T1000 (cell line): ENCODE measurements at places on chromosomes 2 and 18.

DNA sequence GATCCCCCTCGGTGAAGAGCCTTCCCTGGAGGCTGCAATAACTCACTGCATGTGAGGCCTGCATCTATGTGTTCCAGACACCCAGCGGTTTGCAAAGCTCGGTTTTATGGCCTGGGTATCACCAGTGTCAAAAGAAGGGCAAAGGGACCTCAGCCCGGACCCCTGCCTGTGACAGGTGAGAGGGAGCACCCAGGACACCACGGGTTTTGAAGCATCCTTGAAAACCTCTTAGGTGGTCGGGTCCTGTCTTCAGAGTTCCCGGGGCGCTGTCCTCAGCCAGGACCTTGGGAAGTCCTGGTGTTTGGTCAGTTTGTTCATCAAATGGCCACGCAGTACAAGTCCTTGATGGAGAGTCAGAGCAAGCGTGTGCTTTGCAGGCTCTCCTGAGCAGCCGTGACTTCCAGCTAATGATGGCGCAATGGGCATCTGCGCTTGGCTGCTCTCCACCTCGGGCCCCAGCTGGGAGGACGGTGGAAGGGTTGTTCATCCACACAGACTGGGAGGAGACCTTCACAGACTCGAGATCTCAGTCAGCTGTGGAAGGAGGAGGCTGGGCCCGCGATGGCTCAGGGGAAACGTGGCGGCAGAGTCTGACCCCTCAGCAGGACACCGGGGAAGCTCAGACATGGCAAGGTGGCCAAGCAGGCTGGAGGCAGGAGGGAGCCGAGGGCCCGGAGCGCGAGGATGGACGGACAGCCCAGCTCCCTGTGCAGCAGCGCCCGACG is 113.1 kb upstream of the GPC1 start:
- no peak for DNase-seq

DNA sequence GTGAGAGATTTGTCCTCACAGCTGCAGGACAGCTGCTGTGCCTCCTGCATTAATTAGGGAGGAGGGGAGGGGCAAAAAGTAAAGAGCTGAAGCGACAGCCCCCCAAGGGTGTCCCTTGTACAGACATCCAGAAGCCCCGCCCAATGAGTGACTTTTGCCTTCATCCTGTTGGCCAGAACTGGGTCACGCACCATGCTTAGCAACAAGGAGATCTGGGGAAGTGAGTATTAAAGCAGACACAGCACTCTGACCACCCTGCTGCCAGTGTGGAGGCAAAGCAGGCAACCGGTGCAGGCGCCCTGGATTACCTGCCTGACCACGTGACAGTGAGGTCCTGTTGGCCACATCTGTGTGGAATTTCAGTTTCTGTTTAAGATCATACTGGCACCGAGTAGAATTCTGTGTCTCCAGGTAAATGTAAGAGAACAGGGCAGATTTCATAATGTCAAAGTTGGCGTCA is 21.5 kb upstream of the BIN1 start:
- DNase-seq: no peak

DNA sequence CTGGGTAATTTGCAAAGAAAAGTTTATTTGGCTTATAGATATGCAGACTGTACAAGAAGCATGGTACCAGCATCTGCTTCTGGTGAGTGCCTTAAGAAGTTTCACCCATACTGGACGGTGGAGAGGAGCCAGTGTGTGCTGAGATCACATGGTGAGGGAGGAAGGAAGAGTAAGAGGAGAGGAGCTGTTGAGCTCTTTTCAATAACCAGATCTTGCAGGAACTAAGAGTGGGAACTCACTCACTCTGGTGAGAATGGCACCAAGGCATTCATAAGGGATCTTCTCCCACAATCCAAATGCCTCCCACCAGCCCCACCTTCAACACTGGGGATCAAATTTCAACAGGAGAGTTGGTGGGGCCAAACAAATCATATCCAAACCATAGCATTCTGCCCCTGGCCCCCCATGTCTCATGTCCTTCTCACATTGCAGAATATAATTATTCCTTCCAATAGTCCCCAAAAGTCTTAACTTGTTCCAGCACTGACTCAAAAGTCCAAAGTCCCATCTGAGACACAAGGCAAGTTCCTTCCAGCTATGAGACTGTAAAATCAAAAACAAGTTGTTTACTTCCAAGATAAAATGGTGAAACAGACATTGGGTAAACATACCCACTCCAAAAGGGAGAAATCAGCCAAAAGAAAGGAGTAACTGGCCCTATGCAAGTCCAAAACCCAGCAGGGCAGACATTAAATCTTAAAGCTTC is 11.7 kb upstream of the TMEM37 start:
- DNase-seq: no peak

DNA sequence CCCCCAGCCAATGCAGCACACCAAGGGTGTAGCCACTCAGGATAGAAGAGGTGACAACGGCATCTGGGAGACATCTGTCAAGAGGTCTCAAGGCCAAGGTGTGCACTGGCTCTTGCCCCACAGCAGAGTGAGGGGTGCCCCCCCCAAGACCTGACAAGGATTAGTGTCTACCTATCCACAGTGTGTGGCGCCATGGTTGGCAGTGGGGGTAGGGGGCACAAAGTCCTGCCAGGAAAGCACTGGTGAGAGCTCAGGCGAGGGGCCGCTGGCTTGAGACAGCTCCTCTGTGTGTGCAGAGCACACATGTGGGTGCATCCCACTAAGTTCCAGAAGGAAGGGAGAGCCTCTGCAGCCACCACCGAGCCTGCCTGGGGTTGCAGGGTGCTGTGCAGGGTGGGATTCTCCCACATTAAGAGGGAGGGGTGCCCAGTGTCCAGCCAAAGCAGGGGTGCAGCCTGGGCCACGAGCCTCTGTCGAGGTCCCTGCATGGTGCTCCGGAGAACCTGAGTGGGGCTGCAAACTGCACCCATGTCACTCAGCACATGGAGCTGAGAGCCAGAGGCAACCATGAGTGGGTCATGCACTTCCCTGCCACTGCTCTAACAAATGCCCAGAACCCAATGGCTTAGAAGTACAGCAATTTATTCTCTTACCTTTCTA is 311.2 kb upstream of the HDAC4 start:
- no peak for DNase-seq

DNA sequence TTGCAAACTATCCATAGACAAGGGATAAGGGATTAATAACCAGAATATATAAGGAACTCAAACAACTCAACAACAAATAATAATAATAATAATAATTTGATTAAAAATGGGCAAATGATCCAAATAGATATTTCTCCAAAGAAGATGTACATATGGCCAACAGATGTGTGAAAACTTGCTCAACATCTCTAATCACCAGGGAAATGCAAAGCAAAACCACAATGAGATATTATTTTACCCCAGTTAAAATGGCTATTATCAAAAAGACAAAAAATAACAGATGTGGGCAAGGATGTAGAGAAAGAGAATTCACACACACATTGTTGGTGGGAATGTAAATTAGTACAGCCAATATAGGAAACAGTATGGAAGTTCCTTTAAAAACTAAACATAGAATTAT is 26.9 kb downstream of the DNAH7 start:
- DNase-seq: no peak

- no peak for DNase-seq
These were observed 306.1 kb upstream of the CYRIA start for GRCh38 chr2:16971722-16972234.

GRCh38 chr18:50716902-50717301 is 102.9 kb downstream of the MRO start:
- DNase-seq: no peak

DNA sequence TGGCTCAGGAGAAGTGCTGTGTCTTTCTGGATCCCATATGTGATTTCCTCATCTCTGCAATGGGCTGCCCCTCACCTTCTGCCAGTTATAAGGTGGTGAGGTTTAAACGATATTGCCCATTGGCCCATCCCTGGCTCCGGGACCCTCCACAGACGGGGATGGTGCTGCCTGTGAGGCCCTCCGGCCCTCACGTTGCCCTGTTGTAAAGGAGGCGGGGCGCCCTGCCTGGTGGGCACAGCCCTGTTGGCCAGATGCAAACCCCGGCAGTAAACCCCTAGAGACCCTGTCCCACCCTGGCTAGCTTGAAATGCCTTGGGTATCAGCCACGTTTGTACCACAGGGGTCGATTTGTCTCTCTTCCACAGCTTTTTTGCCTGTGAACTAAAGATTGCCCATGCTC is 7.4 kb downstream of the ARHGEF4 start:
- no peak for DNase-seq

DNA sequence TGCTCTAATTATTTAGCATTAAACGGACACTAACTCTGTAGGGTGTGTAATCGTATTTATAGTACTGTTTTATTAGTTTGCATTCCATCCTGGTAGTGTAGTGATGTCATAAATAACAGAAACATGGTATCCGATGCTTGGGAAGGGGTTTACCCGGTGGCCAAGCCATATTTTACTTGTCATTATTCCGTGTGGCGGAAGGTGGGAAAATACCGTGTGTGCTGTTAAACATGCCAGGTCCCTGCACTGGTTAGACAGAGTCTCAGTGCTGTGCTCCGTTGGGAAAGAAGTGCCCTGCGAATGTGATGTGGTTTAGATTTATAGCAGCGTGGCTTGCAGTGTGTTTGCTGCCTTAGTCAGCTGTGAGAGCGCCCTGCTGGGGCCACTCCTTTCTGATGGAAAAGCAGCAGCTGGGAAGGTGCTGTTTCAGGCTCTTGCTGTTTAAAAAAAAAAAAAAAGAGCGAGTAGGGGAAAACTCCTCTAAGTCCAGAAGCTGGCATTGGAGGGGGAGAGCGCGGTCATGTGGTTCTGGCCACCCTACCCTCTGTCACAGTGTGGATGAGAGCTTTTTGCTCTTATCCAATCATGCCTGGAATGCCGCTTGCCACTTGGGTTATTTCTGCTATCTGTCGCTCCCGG is 211.0 kb downstream of the NEDD4L start:
- peak; percentile 18 for DNase-seq

- DNase-seq: no peak
These were observed 24.8 kb upstream of the HDAC4 start for GRCh38 chr2:239425631-239426030.

GRCh38 chr2:235634435-235635158 is 140.8 kb downstream of the AGAP1 start:
- no peak for DNase-seq

GRCh38 chr2:32427672-32428610 is 71.1 kb downstream of the BIRC6 start:
- no peak for DNase-seq

- no peak for DNase-seq
These were observed 5.6 kb downstream of the TANK start for GRCh38 chr2:161165811-161166210.

DNA sequence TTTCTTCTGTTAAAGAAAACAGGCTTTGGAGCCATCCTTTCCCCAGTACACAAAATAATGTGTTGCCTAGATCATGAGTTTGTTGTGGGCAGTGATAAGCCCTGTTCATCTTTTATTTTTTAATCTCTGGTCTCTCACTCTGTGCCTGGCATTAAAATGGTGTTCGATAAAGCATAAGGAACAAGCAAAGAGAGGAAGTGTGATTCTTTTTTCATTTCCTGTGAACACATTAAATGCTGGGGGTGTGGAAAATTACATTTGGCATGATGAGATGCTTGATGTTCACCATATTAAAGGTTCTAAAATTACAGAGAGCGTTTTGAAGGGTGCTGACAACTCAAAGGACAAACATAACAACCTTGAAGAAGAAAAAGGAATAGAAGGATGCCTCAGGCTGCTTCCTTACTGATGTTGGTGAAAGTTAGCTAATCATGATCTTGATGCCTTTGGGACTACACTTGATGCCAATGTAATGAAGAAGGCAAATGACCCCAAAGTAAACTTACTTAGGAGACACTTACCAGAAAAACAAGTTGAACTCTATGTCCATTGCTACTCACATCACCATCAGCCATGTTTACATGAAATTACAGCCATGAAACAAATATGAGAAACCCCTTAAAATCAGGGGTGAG is 33.0 kb downstream of the TMEFF2 start:
- no peak for DNase-seq

- no peak for DNase-seq
These were observed 16.0 kb upstream of the ATP8B1 start for GRCh38 chr18:57819119-57819518.

DNA sequence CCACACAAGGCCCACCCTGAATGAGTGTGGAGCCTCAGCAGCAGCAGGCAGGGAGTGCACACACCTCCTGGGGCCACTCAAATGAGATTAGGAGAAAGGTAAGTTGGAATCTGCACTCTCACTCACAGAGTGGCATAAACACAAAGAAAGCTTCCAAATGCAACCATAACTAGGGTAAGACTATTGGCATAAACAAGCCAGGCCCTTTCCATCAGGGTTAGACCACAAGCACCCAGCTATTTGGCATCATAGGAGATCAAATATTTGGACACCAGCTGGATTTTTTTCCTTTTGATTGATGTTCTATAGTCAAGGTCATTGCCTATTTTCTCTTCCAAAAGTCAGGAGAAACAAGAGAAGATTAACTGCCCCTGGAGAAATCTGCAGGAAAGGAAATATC is 471.5 kb downstream of the TXNL1 start:
- DNase-seq: no peak

DNA sequence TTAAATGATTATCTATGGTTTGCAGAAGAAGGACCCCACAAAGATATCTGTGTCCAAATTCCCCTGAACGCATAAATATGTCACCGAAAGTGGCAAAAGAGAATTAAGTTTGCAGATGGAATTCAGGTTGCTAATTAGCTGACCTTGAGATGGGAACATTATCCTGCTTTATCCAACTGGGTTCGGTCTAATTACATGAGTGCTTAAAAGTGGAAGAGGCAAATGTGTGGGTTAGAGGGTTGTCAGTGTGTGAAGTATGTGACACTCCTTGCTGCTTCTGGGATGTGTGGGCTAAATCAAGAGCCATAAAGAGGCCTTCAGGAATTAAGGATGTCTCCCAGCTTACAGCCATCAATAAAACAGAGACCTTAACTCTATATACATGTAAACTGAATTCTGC is 53.5 kb downstream of the CDH19 start:
- no peak for DNase-seq

- DNase-seq: no peak
These were observed 51.3 kb upstream of the SERTAD2 start for GRCh38 chr2:64704996-64705395.

DNA sequence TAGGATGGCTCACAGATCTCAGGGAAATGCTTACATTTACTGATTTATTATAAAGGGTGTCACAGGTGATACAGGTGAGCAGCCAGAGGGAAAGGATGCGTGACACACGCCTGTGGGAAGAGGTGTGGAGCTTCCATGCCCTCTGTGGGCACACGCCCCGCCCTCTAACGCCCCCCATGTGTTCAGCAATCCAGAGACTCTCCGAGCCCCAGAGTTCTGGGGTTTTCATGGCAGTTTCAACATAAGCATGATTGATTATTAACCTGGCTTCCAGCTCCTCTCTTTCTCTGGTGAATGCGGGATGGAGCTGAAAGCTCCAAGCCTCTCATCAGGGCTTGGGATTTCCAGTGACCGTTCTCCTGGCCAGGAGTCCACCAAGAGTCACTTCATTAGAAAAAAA is 34.3 kb upstream of the ODC1 start:
- DNase-seq: peak; percentile 9

DNA sequence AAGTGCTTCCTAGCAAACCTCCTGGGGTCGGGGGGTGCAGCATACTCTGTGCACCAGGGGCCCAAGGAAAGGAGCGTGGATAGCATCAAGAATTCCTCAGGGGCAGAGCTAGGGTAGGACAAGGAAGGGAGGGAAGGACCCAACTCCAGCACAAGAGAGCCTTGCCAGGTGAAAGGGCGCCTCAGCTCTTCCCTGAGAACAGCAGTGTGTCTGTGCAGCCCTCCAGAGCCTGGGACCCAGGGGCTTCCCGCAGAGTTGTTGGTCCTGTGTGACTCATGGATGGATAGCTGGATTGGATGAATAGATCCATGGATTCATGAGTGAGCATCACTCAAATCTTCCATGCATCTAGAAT is 175.4 kb downstream of the SMAD2 start:
- no peak for DNase-seq
